ENCODE measurements at places on chromosomes 11 and 22. TPM values are rescaled to one million over a fixed set of nuclear protein-coding genes. Genes with fewer than 3 reads are reported as not detected.

The NCAPD3 gene
- total RNA-seq: 26.8 TPM

The GGT5 gene
- 18.4 TPM for total RNA-seq

The NXPE4 gene
- not detected for total RNA-seq

DNA sequence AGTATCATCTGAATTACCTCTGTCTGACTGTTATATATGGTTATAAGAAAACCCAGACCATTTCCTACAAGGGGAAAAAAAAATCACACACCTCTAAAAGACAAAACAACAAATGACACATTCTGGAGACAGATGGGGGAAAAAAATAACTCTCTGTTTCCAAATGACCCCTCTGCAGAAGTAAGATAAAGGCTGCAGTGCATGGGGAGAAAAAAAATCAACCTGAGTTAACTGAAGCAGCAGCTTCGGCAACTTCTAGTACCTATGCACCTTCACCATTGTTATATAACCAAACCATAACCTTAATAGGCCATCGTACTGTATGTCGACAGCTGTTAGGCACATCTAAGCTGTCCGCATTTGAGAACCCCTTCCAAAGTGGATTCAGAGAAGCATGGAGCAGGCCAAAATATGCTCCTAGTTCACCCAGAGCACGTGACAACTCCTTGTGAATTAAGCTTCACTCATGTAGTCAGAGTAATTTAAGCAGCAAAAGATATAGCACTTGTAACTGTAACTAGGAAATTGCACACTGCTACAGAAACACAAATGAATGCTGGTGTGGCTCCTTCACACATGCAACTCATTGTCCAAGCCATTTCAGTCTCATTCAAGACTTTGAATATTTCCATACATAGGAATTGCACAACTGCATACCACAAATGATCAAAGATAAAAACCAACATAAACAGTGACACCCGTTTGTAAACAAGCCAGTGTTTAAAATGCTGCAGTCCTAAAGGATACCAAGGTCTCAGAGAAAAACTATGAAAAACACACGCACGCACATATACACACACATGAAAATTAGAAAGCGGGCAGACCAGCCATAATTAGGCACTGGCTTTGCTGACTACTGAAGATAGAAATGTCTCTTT is 2.7 kb downstream of the SIK3 start:
- peak overlapping the region; percentile 11 for H3K4me3 ChIP-seq
- no peaks in the 10 kb centered on the region for H3K27me3 ChIP-seq
- no peak for DNase-seq
- no peaks in the 10 kb centered on the region for H3K36me3 ChIP-seq
- H3K27ac ChIP-seq: peak overlapping the region; percentile 97

The DEFB131B gene
- not detected for total RNA-seq

DNA sequence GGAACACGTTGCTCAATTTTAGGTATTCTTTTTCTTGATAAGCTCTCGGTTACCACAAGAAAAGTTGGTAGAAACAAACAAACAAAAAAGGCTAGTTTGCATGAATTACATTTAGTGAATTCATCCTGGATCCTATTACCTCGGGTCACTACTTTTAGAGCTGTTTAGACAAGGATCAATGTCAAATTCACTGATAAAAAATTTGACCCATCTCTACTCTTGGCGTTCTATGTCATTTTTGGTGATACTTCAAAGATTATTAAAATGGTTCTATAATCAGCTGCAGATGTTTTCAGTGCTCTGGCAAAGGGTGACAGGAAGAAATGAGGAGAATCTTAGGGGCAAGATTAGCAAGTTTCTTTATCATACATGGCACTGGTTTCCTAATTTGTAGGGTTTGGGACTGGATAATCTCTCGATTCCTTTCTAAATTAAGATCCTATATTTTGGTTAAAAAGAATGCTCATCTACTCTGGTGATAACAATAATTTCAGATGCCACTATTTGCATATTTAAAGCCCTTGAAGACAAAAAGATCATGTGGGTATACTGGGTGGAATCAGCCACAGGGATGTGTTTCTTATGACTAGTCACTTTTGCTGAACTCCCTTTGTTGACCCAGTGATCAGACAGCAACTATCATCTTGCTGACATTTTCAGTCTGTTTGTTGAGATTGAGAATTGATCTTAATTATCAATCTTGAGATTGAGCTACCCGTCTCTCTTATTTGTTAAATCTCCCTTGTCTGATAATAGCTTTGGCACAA is 442.9 kb downstream of the AASDHPPT start:
- no peak overlapping the region for H3K4me3 ChIP-seq
- DNase-seq: no peak
- H3K36me3 ChIP-seq: no peaks in the 10 kb centered on the region
- no peak overlapping the region for H3K27ac ChIP-seq
- no peaks in the 10 kb centered on the region for H3K4me1 ChIP-seq

DNA sequence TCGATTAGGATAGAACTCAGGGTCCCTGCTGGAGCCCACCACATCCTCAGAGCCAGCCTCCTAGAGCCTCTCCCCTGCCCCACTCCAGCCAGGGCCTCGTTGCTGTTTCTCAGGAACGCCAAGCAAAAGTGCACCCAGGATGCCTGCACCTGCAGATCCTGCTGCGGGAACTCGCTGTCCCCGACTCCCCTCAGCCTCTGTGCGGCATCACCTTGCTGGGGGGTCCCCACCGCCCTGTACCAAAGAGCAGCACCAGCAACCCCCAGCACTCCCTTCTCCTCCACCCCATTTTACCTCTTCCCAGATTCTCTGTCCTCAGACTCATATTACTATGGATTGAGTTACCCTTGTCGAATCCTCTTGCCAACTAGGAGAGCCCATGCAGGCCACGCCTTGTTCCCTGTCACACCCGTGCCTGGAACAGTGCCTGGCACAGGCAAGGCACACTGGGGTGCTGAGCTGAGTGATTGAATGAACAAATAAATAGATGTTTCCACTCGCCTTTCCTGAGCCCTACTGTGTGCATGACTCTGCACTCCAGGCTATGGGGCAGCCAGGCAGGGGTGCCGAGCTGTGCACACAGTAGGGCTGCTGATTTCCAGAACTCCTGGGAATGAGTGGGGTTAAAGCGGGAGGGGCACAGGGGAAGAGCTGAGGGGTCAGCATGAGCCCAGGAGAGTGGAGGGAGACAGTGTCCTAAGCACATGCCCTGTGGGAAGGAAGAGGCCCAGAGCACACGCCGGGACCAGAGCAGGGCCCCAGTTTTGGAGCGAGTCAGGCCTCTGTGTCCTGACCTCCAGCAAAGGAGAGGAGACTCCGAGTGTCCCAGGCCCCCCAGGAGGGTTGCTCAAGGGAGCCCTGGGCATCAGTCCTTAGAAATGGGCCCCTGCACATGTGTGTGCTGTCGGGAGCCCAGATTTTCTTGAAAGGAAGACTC is 44.3 kb downstream of the LINC01488 start:
- H3K27me3 ChIP-seq: no peaks in the 10 kb centered on the region
- peak; percentile 47 for DNase-seq
- no peak overlapping the region for H3K27ac ChIP-seq

DNA sequence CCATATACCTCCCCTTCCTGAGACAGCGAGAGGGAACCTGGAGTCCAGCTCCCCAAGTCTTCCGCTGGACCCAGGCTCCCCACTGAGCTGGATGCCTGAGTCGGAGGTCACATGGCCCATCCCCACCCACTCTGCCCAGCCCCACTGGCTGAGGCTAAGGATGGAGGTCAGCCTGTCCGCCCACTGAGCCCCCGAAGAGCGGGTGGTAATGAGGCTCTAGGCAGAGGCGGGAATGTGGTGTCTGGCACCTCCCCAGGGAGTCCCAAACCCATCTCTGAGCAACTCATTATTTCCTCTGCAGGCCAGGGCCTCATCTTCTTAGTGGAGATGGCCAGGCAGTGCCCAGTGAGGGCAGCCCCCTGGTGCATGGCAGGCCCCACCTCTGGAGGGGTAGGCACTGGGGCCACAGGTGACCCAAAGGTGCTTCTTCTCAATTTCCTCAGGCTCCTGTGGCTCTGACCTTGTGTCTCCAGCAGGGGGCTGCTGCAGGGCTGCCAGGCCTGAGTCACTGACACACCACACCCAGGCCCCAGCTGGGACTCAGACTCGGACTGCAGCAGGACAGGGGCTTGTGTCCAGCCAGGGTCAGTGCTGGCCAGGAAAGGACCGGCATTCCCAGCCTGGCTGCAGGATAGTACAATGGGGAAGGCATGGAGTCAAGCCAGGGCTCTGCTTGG is 10.2 kb upstream of the PDE2A start:
- peaks cover 1% of the 10 kb centered on the region for H3K27me3 ChIP-seq
- H3K27ac ChIP-seq: no peak overlapping the region
- peak; percentile 82 for DNase-seq
- peaks cover 41% of the 10 kb centered on the region for H3K36me3 ChIP-seq
- H3K4me3 ChIP-seq: no peak overlapping the region

DNA sequence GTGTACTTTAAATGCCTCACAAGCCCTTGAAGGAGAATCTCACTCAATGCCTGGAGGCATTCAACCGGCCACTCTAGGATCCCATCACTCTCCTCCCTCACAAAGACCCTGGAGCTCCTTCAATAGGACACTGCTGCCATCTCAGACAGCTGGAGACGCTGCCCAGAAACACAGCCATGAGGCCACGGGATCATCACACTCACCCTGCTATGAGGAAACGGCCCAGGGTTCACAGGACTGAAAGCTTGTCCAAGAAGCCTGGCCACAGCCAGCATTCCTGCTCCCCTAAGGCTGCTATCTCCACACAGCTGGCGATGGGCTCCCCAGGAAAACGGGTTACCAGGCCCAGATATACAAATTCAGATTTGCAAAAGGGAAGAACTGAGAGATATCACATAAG is 13.2 kb downstream of the CARS1 start:
- H3K4me3 ChIP-seq: no peak overlapping the region
- H3K27me3 ChIP-seq: no peaks in the 10 kb centered on the region
- peak overlapping the region; percentile 12 for H3K27ac ChIP-seq
- H3K36me3 ChIP-seq: peaks cover 48% of the 10 kb centered on the region
- peaks cover 31% of the 10 kb centered on the region for H3K4me1 ChIP-seq

DNA sequence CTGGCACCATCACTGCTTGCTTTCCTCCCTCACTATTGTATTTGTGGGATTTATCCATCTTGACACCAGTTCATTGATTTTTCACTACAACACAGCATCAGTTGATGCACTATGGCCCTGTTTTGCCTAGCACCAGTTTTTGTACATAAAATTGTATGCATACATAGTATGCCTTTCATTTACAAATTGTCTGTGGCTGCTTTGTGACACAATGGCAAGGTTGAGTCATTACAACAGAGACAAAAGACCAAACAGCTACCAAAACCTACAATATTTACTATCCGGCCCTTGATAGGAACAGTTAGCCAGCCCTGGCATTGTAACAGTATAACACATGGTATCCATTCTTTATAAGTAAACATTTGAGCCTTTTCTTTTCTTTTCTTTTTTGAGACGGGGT is 150.3 kb downstream of the LDLRAD3 start:
- no peak overlapping the region for H3K4me3 ChIP-seq
- peaks cover 33% of the 10 kb centered on the region for H3K36me3 ChIP-seq
- H3K4me1 ChIP-seq: no peaks in the 10 kb centered on the region

The EPS8L2 gene
- total RNA-seq: 146 TPM

DNA sequence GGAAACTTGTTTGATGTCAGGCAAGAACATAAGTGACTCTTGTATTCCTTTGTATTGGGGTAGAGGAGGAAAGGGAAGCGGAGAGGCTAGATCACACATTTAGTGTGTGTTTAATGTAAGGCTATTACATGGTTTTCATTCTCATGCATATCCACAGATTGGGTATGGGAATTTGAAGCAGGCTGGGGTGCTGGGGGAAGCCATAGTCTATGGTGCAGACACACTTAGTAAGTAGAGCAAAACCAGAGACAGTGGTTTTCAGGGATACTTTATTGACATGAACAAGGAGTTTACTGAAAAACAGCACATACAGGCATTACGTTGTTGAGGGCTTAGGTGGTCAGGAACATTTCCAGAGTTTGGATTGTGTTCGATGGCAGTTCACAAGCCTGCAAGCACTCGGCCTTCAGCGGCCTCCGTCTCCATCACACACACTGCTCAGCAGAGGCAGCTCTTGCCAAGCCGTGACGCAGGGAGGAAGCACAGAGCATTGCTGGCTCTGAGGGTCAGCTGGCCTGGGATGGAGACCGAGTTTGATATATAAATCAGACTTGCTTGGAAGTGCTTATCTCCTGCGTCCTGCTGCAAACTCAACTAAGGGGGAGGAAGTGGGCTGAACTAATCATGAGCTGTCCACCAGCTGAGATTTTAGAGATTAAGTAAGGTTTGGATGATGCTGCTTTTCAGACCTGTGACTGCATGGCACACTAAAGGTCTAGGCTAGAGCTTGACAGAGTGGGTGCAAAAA is 25.3 kb downstream of the SCN3B start:
- H3K27ac ChIP-seq: no peak overlapping the region
- no peaks in the 10 kb centered on the region for H3K36me3 ChIP-seq
- DNase-seq: no peak
- no peak overlapping the region for H3K4me3 ChIP-seq
- no peaks in the 10 kb centered on the region for H3K4me1 ChIP-seq
- no peaks in the 10 kb centered on the region for H3K27me3 ChIP-seq

DNA sequence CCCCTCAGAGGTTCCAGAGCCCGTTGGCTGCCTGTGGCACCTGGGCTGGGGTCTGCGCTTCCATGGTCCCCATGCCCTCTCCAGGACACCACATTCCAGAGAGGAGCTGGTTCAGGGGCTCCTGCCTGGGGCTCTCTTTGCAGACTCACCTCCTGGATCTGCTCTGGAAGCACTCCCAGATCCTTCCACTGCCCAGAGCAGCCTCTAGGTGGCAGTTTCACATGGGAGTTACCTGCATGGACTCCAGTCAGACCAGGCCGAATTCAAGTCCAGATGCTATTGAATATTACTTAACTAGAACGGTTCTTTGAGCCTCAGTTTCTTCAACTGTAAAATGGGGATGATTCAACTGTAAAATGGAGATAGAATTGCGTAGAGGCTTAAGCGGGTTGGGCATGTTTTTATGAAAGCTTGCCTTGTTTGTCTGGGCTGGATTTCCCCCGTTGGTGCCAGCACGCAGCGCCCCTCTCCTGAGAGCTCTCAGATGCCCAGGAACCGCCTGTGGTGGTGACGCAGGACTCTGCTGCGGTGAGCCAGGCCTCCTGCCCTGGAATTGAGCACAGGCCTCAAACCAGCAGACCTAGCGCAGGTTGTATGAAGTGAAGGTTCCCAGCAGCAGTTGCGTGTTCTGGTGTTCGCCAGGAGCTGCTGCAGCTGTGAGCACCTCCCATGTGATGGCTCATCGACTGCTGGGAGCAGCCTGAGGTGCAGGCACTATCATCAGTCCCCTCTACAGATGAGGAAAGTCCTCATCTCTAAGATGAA is 44.2 kb downstream of the LMO1 start:
- H3K4me1 ChIP-seq: peaks cover 5% of the 10 kb centered on the region
- DNase-seq: no peak
- H3K36me3 ChIP-seq: no peaks in the 10 kb centered on the region
- H3K4me3 ChIP-seq: no peak overlapping the region
- H3K27ac ChIP-seq: no peak overlapping the region

Measured in suprapubic skin (tissue), 4 donors.